DMS 273 treated with DMSO at 0.1 percent for 48 hours (cell line): ENCODE measurements at places on chromosomes 5 and 9.
A peak's percentile ranks its signal among the peaks of the same experiment; 100 is the strongest.

GRCh38 chr9:123419721-123420591 lies 64.0 kb downstream of the CRB2 start:
- no peak for DNase-seq

- no peak for DNase-seq
Observed at GRCh38 chr5:83991566-83992224, 271.0 kb upstream of the HAPLN1 start.

DNA sequence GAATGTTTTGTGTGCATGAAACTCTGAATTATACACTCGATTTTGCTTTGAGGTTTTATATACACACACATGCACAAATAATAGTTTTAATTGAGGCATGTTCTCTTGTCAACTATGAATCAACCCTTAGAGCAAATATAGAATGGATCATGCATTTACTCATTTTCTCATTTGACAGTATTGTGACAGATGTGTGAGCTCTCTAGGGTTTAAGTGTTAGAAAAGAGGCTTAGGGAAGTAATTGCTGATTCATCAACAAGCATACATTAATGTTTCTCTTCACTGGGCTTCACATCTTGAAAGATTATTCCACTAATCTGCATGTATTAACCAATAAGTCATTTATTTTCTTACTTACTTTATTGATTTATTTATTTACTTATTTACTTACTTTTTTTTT lies 1356.8 kb upstream of the ACO1 start:
- no peak for DNase-seq

DNA sequence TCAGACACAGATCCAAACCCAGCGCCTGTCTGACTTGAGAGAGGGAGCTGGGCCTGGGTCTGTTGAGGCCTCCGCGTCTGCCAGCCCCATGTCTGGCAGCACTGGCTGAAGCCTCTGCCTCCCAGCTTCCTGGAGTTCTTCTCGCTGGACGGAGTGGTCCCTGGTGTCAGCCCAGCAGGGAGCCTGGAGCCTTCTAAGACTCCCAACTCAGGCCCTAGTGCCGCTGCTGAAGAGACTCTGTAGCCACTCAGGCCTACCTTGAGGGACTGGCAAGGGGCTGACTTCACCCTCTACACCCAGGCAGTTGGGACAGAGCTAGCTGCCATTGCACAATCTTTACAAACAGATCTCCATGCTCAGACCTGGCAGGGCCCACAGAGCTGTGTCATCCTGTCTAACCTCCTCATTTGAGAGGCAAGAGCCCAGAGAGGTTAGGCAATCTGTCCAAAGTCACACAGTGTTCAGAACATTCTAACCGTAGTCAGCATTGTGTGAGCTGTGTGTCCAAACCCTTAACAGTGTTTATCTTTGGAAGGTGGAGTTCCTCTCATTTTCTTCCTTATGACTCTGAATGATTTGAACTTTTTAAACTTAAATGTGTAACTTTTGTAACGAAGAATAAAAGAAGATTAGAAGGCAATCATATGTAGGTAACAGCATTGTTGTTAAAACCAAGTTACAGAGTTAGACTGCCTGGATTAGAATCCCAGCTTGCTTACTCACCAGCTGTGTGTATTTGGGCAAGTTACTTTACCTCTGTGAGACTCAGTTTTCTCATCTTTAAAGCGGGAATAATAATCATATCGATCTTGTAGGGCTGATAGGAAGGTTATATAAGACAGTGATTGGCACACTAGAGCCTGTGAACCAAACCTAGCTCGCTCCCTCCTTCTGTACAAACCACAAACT lies 4.6 kb upstream of the DUSP1 start:
- DNase-seq: no peak

DNA sequence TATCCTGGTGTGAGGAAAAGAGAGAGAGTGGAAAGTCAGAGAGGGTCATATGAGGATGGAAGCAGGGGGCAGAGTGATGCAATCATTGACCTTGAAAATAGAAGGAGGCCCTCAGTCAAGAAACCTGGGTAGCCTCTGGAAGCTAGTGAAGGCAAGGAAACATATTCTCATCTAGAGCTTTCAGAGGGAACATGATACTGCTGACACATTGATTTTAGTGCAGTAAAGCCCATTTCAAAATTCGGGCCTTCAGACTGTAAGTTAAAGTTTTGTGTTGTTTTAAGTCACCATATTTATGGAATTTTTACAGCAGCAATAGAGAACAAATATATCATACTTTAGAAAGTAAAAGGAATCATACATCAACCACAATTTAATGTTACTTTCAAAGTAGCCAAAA lies 87.0 kb downstream of the ADAMTS19 start:
- no peak for DNase-seq

GRCh38 chr5:145867806-145868205 lies 5.0 kb downstream of the GRXCR2 start:
- DNase-seq: no peak

DNA sequence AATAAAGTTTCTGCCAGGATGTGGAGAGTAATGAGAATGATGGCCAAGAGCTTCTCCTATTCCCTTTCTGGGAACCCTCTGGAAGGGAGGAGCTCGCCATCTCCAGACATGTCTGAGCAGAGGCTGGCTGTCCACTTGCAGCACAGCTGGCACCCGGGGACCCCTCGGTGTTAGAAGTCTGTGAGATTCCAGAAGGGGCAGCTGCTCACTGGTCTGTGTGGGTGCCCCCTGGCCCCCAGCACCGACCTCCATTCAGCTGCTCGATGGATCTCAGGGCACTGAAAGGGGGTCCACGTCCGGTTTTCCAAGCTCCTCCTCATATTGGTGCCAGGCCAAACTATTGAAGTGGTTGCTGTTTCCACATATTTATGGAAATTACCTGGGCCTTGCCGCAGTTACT lies 3.6 kb upstream of the FAM163B start:
- DNase-seq: no peak

DNA sequence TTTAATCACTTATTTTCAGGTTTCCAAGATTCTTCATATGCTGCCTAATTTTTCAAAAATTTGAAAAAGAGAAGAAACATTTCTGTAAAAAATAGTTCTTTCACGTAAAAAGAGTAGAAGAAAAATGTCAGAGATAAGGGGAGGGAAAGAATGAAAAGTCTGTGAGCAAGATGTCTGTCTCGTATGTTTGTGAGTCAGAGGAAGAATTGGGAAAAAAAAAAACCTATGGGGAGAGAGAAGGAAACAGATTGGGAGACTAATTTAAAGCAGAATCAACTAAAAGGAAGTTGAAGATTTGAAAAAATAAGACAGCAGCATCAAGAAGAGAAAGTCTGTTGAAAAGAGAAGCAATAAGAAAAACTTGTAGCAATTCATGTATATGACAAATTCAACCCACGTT lies 456.3 kb downstream of the HINT1 start:
- DNase-seq: no peak

- no peak for DNase-seq
Observed at GRCh38 chr5:142295084-142295758, 29.6 kb downstream of the SPRY4 start.

- no peak for DNase-seq
Observed at GRCh38 chr9:135851748-135852147, 55.6 kb downstream of the CAMSAP1 start.

DNA sequence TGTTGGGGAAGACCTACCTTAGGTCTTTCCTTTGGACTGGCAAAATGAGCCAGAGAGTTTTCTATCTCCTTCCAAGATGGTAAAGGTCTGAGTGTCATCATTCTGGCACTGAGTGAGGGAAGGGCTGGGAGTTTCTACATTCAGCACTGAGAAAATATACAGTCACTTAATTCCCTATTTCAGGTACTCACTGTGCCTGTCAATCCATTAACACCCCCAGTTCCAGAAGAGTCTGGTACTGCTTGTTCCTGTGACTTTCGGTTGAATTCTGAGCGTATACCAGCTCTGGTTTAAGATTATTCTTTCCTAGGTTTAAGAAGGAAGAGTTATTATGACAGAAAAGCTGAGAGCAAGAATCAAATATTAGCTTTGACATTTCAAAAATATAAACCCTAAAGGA lies 68.4 kb downstream of the MTX3 start:
- no peak for DNase-seq

DNA sequence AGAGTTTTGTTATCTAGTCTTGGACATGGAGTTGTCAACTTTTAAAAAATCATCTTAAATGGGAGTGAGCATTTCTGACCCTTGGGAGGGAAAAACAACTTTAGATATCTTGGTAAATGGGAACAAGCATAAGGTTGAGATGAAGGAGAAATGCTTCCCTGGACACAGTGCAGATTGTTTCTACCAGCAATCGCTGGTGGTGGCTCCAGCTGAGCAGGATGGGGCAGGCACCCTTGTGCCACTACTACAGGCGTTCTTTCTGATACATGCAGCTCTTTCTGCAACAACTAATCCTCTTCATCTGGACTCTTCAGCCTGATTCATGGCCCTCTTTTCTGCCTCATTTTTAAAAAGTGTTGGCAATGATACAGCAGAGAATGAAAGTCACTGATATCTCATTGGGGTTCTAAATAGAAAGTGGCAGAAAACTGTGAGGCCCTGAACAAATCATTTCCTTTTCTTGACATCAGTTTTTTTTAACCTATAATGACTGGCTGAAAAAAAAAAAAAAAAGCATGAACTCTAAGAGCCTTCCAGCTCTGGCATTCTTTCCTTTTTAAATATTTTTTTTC lies 409.4 kb upstream of the PTGER4 start:
- DNase-seq: no peak

- DNase-seq: no peak
Observed at GRCh38 chr5:4206127-4206526, 610.5 kb downstream of the IRX1 start.

DNA sequence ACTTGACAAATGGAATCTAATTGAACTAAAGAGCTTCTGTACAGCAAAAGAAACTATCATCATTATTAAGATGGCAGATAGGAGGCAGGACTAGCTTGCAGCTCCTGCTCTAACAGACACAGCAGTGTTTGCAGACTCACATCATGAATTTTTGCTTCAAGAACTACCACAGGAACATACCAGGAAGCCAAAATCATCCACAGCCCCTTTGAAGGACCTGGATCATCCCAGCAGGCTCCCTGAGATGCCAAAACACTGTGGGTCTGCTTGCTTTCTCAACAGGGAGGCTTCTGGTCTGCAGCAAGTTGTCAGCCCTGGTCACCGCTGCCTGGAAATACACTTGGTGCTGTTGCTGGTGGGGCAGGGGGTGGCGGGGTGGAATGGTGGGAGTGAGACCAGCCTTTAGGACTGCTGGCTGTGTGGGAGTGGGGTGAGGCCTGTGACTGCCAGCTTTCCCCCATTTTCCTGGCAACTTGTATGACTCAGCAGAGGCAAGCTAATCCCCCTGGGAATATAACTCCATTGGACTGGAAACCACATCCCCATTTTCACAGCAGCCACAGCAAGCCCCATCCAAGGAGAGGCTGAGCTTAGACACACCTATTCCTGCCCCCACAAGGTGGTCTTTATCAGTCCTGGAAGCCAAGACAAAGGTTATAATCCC lies 533.8 kb upstream of the CYLC2 start:
- no peak for DNase-seq

DNA sequence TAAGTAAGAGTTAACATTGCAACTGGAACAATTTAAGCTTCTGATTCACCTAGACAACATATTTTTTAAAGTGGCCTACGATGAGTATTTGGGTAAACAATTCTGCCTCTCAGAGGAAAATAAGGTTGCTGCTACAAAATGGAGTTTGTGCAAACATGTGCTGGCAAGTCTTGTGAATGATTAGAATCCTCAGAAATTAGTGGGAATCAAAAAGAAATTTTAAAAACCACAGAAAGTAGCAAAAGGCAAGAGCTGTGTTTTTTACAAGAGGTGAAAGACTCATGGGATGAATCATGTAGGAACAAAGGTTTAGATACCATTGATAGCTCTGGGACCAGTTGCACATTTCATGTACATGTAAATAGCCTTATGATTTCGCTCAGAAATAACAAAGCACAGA lies 561.6 kb downstream of the TAF11L14 start:
- no peak for DNase-seq

DNA sequence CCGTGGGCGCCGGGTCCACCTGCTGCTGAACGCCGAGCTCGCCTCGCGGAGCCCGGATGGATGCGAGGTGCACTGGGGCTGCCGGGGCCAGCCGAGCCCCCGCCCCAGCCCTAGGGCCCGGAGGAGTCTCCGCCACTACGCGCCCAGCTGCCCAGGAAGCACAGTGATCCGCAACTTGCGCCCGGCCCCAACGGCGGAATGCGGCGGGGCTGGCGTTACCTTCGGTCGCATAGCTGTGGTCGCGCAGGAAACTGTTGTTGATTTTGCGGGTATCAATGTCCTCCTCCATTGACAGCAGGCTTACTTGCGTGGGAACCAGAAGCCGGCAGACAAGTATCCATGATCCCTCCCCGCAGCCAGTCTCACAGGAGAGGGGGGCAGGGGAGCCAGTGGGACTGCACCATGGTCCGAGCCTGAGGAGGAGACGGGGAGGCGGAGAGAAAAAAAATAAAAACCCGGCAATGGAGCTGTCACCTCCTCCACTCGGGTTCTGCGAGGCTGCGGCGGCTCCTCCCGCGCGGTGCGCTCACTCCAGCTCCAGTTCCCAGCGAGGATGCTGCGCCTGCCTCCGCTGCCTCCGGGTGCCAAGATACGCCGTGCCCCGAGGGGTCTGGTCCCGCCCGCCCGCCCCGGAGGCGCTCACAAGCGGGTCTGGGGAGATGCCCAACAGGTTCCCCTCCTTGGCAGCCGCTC lies 628 bp downstream of the PPP2R2B start:
- no peak for DNase-seq

GRCh38 chr9:7172154-7173115 lies 414.7 kb downstream of the KDM4C start:
- no peak for DNase-seq

DNA sequence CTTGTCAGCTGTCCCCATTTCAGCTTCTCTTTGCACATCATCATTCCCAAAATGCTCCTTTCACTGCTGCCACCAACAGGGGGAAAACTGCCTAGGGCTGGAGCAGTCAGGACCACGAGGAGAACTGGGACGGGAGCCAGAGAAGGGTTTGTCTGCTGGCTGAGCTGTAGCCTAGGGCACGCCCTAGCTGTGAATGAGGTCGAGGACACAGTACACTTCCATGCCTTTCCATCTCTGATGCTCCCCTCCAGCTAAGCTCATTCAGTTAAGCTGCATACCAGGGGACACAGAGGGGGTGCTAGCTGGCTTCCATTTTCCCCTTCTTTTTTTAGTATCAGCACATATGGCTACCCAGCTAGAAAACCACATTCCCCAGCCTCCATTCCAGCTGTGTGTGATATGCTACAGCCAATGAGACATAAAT lies 64.7 kb downstream of the STK10 start:
- peak; percentile 92 for DNase-seq

DNA sequence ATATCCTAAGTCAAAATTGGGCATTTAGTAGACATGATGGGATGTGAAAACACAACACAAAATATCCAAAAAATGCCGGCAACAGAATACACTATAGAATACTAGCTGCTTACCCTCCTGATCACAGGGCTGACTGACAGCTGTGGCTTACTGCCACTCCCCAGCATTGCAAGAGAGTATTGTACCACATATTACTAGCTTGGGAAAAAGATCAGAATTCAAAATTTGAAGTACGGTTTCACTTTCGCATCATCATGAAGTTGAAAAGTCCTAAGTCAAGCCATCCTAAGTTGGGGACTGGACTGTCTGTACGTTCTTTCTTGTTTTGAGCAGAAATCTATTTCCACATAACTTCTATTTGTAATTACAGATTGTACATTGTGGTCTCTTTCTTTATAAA lies 851.4 kb downstream of the MAT2B start:
- DNase-seq: no peak
